ENCODE measurements at places on chromosomes 6 and 20. TPM values are rescaled to one million over a fixed set of nuclear protein-coding genes. Genes with fewer than 3 reads are reported as not detected.

Gene SNAI1
- total RNA-seq: 1.3 TPM

DNA sequence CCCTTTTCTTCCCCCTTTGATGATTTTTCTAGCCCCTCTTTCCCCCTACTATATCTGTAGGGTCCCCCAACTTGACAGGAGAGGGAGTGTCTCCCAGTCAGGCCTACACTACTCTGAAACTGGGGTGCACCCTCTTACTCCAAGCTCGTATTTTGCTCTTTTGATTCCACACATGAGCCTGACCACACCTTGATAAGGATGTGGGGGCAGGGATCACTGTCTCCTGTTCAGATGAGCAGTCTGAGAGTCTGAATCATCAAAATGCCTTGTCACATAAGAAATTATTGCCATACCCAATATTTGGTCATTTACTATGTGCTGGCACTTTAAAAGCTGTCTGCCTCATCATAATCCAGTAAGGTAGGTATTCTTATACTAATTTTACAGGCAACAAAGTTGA, 15.9 kb downstream of the PNPLA1 start:
- no peak overlapping the region for H3K4me3 ChIP-seq
- H3K4me1 ChIP-seq: peaks cover 10% of the 10 kb centered on the region
- no peaks in the 10 kb centered on the region for H3K36me3 ChIP-seq
- peaks cover 48% of the 10 kb centered on the region for H3K27me3 ChIP-seq

DNA sequence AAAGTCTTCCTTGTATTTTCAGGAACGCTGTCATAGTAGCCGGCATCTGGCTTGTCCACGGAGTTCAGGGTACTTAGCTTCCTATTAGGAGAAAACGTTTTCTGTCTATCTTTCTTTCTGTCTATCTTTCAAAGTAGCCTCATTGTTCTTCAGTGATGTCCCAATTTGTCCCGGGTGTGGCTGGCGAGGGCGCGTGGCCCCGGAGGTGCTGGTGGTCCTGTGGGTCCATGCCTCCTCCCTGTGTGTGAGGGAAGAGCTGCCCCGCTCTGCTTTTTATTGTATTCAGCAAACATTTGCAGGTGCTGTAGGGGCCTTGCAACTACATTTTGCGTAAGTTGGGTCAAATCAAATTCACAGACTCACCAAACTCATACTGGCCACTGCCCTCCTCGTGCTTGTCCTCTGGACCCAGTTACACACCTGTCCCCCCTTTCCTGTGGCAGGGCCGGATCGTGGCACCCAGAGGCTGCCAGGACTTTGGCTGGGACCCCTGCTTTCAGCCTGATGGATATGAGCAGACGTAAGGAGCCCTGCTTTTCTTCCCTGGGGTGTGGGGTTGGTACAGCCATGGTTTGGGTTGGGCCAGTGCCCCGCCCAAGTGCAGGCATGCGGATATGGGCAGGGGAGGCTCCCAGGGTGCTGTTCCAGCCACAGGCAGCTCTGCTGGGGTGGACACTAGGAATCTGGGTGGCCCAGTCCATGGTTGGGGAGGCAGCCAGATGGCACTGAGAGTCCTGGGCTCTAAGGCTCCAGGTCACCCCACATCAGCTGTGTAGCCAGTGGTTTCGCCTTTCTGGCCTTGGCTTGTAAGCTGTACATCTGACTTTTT, 12.3 kb downstream of the ITPA start:
- H3K4me3 ChIP-seq: no peak overlapping the region
- H3K27me3 ChIP-seq: no peaks in the 10 kb centered on the region
- no peak overlapping the region for H3K27ac ChIP-seq
- DNase-seq: no peak
- peaks cover 20% of the 10 kb centered on the region for H3K4me1 ChIP-seq

- no peak overlapping the region for H3K27ac ChIP-seq
- H3K36me3 ChIP-seq: no peaks in the 10 kb centered on the region
- no peak overlapping the region for H3K4me3 ChIP-seq
- H3K4me1 ChIP-seq: no peaks in the 10 kb centered on the region
- no peaks in the 10 kb centered on the region for H3K27me3 ChIP-seq
- DNase-seq: no peak
These were observed 140.5 kb upstream of the SYNDIG1 start for GRCh38 chr20:24328901-24329300.

DNA sequence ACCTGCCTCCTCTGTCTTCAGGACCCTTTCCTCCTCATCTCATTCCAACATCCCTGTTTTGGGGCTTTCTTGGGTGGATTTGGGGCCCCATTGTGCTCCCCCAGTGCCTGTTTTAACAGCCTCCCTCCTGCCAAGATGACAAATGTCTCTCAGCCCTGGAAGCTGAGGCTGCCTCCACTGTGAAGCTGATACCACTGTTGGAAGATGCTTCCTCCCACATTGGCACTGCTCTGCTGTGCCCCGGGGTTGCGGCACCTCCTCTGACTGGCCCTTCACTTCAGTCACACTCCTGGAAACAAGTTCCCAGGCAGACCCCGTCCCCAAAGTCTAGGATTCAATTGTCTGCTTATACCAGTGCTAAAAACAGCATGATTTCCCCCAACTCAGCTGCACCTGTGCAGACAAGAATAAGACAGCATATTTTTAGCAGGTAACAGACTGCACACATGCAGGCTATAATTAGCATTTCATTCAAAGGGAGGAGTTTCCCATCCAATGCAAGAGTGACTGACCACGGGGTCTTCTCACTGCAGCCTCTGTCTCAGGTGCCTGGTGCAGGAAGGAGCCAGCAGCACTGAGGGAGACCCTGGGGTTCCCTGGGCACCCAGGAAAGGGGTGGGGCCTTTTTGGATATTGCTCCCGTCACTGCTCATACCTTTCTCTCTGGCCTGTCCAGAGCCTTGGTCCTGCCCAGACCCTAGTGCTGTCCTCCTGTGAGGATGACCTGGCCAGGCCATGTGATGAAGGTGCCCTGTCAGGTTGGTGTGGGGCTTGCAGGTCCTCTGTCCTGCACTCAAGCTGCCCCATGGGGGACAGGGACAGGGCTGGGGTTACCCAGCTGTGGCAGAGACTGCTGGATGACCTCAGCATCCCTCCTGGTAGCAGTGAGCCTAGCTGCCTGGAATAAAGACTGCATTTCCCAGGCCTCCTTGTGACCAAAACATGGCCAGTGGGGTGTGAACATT, 31.5 kb upstream of the SULF2 start:
- H3K27ac ChIP-seq: no peak overlapping the region
- no peaks in the 10 kb centered on the region for H3K4me1 ChIP-seq
- DNase-seq: no peak
- no peaks in the 10 kb centered on the region for H3K36me3 ChIP-seq
- no peak overlapping the region for H3K4me3 ChIP-seq
- peaks cover 20% of the 10 kb centered on the region for H3K27me3 ChIP-seq

Gene IRF4
- total RNA-seq: 554 TPM

Gene SLC16A10
- total RNA-seq: 4.9 TPM

Gene OPRM1
- total RNA-seq: not detected

Gene COL21A1
- not detected for total RNA-seq

Gene PHACTR3
- total RNA-seq: not detected

GRCh38 chr6:135853227-135853626, 1.7 kb downstream of the PDE7B start:
- no peak for DNase-seq
- peaks cover 3% of the 10 kb centered on the region for H3K36me3 ChIP-seq
- H3K4me1 ChIP-seq: peaks cover 42% of the 10 kb centered on the region
- peak overlapping the region; percentile 59 for H3K4me3 ChIP-seq

- no peak for DNase-seq
- no peak overlapping the region for H3K27ac ChIP-seq
- peaks cover 52% of the 10 kb centered on the region for H3K27me3 ChIP-seq
- no peaks in the 10 kb centered on the region for H3K36me3 ChIP-seq
- no peak overlapping the region for H3K4me3 ChIP-seq
These were observed 88.8 kb upstream of the SIRPA start for GRCh38 chr20:1806456-1806855.

DNA sequence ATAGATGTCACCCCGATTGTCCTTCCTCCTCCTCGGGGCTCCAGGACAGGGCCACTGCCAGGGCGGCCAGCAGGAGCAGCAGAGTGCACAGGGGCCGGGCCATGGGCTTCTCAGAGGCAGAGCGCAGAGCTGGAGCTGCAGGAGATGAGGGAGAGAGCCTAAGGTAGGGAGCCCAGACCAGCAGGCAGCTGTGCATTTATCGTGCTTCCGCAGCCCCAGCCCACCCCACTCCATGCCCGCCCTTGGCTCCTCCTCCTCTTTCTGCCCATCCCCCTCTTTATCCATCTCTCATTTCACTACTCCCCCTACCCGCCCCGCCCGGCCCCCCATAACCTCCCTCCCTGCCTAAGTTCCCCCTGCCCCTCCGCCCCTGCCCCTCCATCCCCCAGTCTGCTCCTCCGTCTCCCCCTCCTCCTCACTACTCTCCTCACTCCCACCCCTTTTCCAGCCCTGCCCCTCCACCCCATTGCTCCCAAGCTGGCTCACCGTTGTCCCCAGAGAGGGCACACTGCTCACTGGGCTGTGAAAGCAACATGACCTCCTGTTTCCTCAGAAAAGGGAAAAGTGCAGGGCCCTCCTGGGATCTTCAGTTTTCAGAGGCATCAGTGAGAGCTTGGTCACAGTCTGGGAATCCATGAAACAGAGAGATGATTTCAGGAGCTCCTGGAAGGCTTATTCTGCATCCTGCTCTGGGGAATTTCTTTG, 25.5 kb upstream of the CST1 start:
- no peaks in the 10 kb centered on the region for H3K27me3 ChIP-seq
- no peaks in the 10 kb centered on the region for H3K36me3 ChIP-seq
- H3K4me3 ChIP-seq: no peak overlapping the region
- DNase-seq: no peak
- no peaks in the 10 kb centered on the region for H3K4me1 ChIP-seq

Gene FKBP1C
- total RNA-seq: 4.3 TPM

- no peaks in the 10 kb centered on the region for H3K27me3 ChIP-seq
- no peak overlapping the region for H3K27ac ChIP-seq
- no peaks in the 10 kb centered on the region for H3K36me3 ChIP-seq
- H3K4me1 ChIP-seq: peaks cover 9% of the 10 kb centered on the region
These were observed 50.3 kb downstream of the GTF2H5 start for GRCh38 chr6:158218467-158218866.

DNA sequence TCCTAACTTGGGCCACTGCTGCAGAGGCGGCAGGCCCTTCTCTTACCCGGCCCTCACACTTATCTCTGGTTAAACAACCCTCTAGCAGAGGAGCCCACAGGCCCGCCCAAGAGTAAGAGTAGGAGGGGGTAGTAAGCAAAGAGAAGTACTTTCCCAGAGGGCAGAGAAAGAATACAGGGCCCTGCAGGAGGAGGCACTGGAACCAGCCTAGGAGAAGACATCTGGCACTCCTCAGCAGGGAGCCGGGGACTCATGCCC, 10.1 kb downstream of the MTCH1 start:
- H3K36me3 ChIP-seq: peaks cover 17% of the 10 kb centered on the region
- no peaks in the 10 kb centered on the region for H3K27me3 ChIP-seq
- no peak for DNase-seq
- no peak overlapping the region for H3K4me3 ChIP-seq
- H3K4me1 ChIP-seq: peaks cover 21% of the 10 kb centered on the region

GRCh38 chr20:50993876-50994275, 29.0 kb downstream of the KCNG1 start:
- no peak overlapping the region for H3K4me3 ChIP-seq
- H3K27ac ChIP-seq: no peak overlapping the region
- no peak for DNase-seq

DNA sequence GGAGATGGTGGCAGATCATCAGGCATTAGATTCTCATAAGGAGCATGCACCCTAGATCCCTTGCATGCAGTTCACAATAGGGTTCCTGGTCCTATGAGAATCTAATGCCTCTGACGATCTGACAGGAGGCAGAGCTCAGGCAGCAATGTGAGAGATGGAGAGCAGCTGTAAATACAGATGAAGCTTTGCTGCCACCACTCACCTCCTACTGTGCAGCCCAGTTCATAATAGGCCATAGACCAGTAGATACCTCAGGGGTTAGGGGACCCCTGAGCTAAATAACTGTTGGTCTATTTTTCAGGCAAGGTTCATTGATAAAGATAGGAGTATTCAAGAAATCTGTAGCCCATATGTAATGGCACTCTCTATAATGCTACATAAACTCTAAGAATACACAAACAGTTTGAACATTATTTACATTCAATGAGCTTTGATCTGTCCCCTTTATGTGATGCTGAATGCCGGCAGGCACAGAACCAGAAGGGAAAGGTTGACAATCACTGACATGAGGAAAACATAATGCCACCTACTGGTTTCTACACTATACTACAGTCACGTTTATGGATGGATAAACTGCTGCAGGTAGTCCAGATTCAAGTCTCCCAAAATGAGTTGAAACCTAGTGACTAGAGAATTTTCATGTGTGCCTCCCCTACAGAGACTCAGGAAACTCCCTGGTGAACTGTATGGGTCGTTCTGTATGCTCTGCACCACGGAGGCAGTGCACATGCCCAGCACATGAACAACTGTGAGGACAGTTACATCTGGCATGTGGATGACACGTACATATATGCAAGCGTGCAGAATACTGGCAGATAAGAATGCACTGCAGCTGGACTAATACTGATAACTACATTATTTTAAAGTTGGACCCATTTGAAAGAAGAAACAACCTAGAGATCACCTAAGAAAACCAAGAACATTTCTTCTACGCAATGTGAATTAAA, 72.0 kb downstream of the DST start:
- peaks cover 6% of the 10 kb centered on the region for H3K27me3 ChIP-seq
- no peaks in the 10 kb centered on the region for H3K4me1 ChIP-seq

DNA sequence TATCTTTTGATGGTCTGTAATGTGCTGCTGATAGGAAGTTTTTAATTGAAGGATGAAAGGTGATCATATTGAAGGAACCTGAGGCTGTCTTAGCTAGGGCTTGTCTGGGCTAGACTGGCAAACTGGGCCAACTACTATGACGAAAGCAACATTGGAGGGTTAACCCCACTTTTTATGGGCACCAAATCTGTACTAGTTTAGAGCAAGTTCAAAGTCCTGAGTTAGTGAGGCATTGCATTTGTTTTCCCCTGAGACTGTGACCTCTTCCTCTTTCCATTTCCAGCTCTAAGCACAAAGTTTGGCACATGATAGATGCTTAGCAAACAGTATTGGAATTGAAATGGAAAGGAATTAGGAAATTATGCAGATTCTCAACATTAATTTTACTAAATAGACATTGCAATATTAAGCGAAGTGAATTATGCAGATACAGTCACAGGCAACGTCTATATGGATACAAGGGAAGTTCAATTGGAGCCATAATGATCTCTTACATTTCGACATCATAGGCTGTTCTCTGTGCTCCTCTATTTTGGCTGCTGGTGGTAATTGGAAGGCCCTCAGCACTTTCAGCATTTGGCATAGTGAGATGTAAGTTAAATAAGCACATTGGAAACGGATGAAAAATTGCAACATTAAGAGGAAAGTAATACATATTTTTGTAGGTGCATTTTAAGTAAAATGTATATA, 22.2 kb downstream of the CEP57L1 start:
- H3K36me3 ChIP-seq: no peaks in the 10 kb centered on the region
- DNase-seq: no peak
- peaks cover 24% of the 10 kb centered on the region for H3K4me1 ChIP-seq
- H3K4me3 ChIP-seq: no peak overlapping the region
- H3K27ac ChIP-seq: no peak overlapping the region

GRCh38 chr6:158160932-158161539, 7.0 kb downstream of the SERAC1 start:
- H3K4me1 ChIP-seq: peaks cover 25% of the 10 kb centered on the region
- H3K36me3 ChIP-seq: peaks cover 8% of the 10 kb centered on the region
- H3K27me3 ChIP-seq: no peaks in the 10 kb centered on the region

GRCh38 chr6:118514689-118515088, 33.4 kb upstream of the PLN start:
- H3K36me3 ChIP-seq: peaks cover 14% of the 10 kb centered on the region
- peaks cover 10% of the 10 kb centered on the region for H3K4me1 ChIP-seq
- H3K27ac ChIP-seq: no peak overlapping the region
- no peak for DNase-seq
- no peak overlapping the region for H3K4me3 ChIP-seq

- H3K27me3 ChIP-seq: peaks cover 15% of the 10 kb centered on the region
- no peak within 1 kb of the TSS for H3K27ac ChIP-seq
- peak; percentile 27 for DNase-seq
- H3K36me3 ChIP-seq: no peaks in the 10 kb centered on the region
These were observed at the start of gene LAMA5 for GRCh38 chr20:62367136-62367632. Gene LAMA5, minus strand, starts transcription at chr20:62367312. Its CDS starts 67 bp downstream, at chr20:62367245.

Measured in activated T-cell treated with anti-CD3 and anti-CD28 coated beads, Interleukin-2, amount 50 U/mL, for 72 hours (primary cell).